ENCODE measurements at places on chromosomes 2 and 18. TPM values are rescaled to one million over a fixed set of nuclear protein-coding genes. Genes with fewer than 3 reads are reported as not detected.

ALKAL2 gene
- total RNA-seq, result not detected

CRACDL gene
- under 0.01 TPM for total RNA-seq

FBXO48 gene
- 0.29 TPM for total RNA-seq

SLC19A3 gene
- 0.29 TPM for total RNA-seq

CHRNG gene
- total RNA-seq, result not detected

CYBRD1 gene
- total RNA-seq, result 497 TPM

TGFBRAP1 gene
- total RNA-seq, result 17.2 TPM

EMX1 gene
- not detected for total RNA-seq

PLB1 gene
- total RNA-seq, result 2.0 TPM

PRSS56 gene
- total RNA-seq, result not detected

FRZB gene
- total RNA-seq, result 0.44 TPM

GDF7 gene
- total RNA-seq, result not detected

BARD1 gene
- total RNA-seq, result 14.9 TPM

FASTKD1 gene
- 15.1 TPM for total RNA-seq

ALPP gene
- under 0.01 TPM for total RNA-seq

CRYGD gene
- not detected for total RNA-seq

EDAR gene
- not detected for total RNA-seq

Measured in smooth muscle cell of trachea (primary cell).